ENCODE measurements at places on chromosomes 1 and 21.

- no peak for DNase-seq
Observed at GRCh38 chr21:26933448-26933847, 33.4 kb downstream of the ADAMTS5 start.

GRCh38 chr1:211359876-211360275 lies 33.2 kb downstream of the TRAF5 start:
- no peak for DNase-seq

DNA sequence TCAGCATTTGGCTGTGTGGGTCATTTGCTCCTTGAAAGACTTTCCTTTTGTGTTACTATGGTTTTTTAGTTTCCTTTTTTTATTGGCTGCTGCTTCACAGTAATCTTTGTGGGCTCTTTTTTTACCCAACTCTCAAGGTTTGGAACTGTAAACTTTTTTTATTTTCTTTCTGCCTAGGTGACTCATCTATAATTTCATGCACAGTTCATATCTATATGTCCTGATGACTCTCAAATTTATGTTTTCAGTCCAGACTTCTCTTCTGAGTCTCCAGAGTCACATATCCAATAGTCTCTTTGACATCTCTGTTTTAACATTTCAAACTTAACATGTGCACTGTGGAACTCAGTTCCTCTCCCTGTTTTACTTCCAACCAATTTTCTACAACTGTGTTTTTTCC lies 83.4 kb downstream of the ATF6 start:
- no peak for DNase-seq

- DNase-seq = no peak
Observed at GRCh38 chr1:21162740-21163464, 13.8 kb downstream of the EIF4G3 start.

GRCh38 chr1:15341634-15342407 lies 67.9 kb upstream of the EFHD2 start:
- no peak for DNase-seq

GRCh38 chr1:172544481-172545104 lies 11.6 kb downstream of the SUCO start:
- no peak for DNase-seq

DNA sequence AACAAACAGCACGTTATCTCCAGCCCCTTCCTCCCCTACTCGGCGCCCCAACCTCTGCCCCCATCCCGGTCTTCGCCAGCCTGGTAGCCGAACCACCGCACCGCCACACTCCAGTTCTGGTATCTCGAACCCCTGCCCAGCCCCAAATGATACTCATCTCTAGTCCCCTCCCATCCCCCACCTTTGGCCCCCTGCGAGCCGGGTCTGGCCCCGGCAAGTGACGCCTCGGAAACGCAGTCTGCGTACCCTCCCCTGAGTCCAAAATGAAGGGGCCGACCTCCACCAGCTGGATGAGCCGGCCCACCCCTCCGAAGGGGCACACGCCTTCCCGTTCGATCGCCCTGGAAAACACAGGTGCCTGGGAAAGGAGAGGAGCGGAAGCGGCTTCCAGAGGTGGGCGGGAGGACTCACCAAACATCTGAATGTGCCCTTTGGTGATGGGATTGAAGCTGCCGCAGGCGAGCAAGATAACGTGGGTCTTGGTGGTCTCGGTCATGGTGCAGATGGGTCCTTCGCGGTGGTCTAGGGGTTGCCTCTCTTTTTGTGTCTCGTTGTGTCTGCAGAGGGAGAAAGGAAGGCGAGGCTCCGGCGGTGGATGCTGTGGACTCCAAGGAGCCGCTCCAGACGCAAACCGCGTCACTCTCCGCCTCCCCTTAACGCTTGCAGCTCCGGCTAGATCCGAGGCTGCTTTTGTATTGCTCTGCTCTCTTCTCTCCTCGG lies at the start of gene NMNAT2:
NMNAT2 (minus strand) TSS at position 609 of the 720 bp plus-strand sequence; CDS start at position 496, 113 bp downstream.
- DNase-seq = peak; percentile 74

DNA sequence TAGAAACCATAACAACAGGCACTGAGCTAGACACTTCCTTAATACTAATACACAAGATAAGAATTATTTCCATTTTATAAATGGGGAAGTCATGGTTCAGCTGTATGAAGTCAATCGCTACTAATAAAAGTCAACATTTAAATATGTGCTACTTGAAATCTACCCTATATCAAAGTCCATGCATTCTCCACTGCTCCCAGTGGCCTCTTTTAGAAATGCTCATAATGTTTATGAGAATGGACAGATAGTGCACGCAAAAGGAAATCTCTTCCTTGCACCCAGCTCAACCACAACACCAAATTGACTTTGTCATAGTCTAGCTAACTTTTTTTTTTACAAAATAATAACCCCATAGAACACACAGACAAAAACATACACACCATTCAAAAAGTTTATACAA lies 281.7 kb upstream of the CXADR start:
- no peak for DNase-seq

DNA sequence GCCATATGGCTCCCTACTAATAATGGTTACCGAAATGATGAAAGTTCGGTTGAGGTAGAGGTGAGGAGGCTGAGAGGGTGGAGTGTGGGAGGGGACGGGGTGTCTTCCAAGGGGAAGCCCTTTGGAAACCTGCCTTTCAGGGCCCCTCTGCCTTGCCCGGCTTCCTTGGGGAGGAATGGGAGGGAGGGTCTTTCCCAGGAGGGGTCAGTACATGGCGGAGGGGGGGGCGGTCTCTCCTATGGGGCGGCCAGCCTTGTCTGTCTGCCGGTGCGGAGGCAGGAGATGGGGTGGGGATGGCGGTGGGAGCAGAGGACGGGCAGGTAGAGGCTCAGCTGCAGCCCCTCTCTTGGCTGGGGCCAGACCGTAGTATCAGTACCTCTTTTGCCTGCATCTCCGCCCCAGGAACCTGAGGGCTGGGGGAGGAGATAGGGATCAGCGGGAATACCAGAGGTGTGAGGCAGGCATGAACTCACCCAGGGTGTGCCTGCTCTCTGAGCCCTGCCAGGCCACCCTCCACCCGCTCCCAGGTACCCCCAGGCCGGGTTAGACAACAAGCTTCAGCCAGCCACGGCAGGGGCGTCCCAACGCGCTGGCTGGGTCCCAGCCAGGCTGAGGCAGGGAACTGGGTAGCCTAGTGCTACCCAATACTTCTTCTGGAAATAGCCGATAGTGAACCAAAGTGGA lies 79.4 kb upstream of the POU3F1 start:
- no peak for DNase-seq
